ENCODE measurements at places on chromosomes 4 and X.
A peak's percentile ranks its signal among the peaks of the same experiment; 100 is the strongest.

GRCh38 chr4:7118013-7118832 lies 50.4 kb upstream of the GRPEL1 start:
- no peak for DNase-seq

DNA sequence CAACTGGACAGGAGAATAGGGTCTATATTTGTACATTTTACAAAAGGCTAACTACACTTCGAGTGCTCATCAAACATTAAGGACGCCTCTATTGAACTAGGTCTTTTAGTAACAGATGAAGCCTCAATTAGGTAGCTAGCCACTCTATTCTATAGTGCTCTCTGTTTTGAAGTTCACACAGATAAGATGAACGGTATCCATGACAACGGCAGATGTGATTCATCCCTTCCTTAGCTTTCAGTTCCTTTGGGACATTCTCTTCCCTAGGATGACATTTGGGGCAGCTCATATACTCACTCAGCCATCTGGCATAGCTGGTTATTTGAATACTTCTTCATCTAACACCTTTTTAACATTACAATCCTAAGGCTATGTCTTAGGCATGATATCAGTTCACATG lies 62.4 kb upstream of the WDFY3 start:
- DNase-seq = no peak

- peak; percentile 71 for DNase-seq
These were observed 56.6 kb downstream of the GPR143 start for GRCh38 chrX:9708923-9709553.

DNA sequence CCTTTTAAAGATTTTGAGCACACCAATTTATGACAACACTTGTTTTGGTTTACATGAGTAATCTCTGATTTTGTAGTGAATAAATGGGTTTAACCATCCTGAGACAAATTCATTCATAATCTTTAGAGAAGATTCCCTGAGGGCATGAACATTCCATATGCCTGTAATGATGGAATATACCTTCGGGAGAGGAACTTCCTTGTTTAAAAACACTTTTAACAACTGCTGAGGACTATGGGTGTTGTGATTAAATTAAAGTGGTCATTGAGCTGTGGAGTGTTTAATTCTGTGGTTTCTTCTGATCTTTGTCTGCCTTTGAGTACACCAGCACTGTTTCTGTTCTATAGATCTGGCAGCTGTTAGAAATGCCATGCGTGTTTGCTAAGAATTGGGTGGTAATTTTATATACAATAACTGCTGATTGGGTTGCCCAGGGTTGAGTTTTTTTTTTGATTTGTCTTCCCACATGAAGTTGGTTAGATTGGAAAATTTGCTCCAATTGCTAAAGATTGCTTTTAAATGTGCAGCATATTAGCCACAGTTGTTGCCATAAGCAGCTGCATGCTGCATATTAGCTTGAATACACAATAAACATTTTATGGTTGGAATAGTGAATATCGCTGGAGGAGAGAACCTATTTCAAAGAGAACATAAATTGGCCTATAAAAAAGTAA lies 86.8 kb downstream of the DCLK2 start:
- no peak for DNase-seq

DNA sequence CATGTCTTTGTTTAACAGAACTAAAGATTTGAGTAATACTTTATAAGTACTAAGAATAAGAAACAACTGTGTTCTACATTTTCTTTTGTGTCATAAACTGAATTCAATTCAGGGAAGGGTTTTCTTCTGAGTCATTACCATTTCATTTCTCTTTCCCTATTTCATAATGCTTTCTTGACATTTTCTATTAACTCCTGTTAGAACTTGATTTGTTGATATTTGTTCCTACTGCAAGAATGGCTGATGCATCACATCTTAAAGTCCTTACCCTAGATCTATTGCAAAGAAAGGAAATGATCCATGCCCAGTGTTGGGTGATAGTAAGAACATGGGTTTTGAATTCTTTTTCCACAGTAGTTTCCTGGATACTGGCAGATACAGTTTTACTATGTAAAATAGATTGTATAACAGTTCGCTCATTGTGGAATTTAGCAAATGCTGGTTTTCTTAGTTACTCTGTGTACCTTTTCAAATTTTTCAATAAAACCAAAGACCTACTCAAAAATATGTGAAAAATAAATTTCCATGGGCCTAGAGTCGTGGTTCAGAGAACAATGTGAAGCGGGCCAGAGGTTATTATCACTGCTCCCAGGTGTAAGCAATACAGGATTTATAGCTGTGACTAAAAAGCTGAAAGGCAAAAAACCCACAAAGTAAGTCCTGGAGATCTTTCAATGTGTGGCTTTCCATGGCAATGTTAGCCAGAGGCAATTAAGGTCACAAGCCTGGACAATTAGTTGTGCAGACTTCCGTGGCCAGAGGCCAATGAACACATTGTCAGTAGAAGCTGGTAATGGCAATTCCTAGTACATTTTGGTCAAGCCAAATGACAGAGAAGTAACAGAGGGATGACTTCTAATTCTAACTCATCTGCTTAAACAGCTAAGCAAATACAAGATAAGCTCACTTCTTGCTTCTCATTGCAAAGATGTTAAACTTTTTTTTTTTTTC lies 127.3 kb upstream of the FAT4 start:
- DNase-seq = no peak

DNA sequence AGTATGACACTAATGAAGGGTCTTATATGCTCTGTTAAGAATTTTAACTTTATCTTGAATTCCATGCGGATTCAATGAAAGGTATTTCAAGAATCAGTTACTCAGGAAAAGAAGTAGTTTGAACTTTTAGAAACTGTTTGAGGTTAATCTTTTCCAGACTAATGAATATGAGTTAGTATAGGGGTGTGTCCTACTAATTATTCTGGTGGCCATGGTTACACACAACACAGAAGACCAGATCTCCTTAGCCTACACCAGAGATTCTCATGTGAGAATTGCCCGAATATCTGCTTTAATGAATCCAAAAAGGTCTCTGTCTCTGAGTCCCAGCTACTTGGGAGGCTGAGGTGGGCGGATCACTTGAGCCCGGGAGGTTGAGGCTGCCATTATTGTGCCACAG lies 100.4 kb downstream of the MMRN1 start:
- DNase-seq = no peak

DNA sequence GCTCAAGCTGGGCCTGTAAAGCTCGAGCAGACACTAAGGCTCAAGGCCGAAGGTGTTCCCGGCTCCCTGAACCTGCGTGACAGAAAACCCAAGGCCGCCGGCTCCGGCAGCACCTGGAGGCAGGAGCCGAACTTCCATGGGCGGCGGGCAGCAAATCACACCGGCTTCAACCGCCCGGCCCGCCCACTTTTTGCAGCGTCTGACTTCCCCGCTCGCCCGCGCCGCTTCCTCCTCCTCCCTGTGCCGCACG lies 940 bp upstream of the NSD2 start:
- peak; percentile 61 for DNase-seq

GRCh38 chrX:23578079-23578478 lies 89.2 kb upstream of the PRDX4 start:
- DNase-seq = no peak

GRCh38 chrX:151789179-151789800 lies 54.7 kb downstream of the CNGA2 start:
- no peak for DNase-seq

DNA sequence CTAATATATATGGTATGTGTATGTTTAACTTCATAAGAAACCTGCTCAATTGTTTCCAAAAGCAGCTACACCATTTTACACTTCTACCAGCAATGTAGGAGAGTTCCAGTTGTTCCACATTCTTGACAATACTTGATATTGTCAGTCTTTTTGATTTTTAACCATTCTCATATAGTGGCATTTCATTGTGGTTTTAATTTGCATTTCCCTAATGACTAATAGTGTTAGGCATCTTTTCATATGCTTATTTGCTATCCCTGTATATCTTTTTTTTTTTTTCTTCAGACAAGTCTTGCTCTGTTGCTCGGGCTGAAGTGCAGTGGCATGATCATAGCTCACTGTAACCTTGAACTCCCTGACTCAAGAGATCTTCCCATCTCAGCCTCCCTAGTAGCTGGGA lies 58.2 kb upstream of the TRIM2 start:
- no peak for DNase-seq

- DNase-seq = no peak
These were observed 12.6 kb upstream of the GBA3 start for GRCh38 chr4:22680065-22680642.

GRCh38 chr4:31984872-31985271 lies 1264.7 kb downstream of the PCDH7 start:
- DNase-seq = no peak

DNA sequence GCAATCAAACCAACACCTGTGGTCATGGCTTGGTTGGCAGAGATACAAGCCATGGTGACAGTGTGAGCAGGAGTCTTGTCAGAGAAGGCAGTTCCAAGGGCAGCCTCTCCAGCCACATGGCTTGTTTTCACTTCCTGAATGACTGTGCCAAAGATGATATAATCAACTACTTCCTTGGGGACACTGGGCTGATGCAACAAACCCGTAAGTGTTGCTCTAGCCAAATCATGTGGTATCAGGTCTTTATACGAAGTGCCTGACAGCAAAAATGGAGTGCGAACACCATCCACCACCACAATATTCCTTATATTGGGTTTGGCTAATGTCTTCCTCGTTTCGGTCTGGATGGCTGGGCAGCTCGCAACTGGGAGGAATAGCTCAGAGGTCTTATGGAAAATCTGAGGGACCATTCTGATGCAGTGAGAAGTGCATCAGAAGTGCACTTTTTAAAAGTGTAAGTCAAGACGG lies 922.0 kb downstream of the NLGN4X start:
- DNase-seq = no peak

DNA sequence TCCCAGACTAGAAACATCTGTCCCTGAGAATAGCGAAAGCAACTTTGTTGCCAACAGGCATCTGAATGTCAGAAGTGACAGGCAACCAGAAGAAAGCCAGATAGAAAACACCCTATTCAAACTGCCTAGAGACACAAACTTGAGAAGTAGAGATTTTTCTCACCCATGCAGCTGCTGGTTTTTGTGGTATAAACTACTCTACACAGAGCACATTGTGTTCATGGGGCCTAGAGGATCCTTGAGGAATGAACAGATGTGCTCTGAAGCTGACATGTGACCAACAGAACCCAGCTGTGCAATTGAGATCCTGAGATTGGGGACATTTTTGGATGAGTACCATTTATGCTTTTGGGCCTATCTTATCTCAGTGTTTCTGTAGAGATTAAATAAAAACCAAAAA lies 63.6 kb upstream of the NRK start:
- DNase-seq = no peak

DNA sequence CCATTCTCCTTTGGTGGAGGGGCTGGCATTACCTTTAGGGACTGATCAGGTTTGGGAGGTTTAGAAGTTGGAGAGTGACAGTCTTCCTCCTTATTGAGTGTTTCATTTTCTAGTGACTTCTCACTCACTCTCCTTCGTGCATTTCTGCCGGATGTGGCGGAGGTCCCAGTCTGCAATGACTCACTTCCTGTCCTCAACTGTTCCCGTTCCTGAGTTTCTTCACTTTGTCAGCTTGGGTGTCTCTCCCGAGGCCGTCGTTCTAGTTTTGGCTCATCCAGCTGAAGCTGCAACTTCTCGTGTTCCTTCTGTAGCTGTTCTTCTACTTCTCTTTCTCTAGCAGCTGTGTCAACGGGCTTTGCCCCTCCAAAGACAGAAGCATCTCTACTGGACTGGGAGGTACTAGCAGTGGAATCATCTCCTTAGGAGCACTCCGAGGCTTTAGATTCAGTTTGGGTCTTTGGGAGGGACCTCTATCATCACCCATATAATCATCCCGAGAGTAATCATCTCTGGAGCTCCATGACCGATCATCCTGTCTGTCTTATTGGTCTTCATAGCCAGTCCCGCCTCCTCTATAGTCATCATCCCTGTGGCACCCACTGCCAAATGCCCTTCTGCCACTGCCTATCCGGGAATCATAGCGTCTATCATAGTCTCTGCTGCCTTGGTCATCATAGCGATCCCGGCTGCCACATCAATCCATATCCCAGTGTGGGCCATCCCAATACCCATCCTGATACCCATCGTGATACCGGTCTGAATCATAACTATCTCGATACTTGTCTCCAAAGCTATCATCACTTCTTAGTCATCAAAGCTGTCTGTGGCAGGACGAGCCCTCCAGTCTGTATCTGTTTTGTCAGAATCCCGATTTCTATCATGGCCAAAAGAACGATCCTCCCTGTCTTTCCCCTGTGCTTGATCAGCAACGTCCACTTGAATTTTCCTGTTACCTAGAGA lies 35.3 kb upstream of the VSIG4 start:
- no peak for DNase-seq

DNA sequence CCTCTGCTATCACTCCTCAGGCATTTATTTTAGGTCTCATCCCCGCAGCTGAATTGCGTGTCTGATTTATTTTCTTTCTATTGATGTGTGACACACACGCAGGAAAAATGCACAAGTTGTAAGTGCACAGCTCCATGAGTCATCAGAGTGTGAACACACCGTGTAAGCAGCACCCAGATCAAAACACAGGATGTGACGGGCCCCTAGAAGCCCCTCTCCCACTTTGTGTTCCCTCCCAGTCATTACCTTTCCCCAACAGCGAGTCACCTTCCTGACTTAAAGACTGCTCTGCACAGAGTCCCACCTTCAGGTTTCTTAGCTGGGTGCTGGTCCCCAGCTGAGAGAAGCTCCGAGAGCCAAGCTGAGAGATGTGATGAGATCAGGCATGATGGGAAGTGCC lies 436.7 kb downstream of the MID1IP1 start:
- no peak for DNase-seq

DNA sequence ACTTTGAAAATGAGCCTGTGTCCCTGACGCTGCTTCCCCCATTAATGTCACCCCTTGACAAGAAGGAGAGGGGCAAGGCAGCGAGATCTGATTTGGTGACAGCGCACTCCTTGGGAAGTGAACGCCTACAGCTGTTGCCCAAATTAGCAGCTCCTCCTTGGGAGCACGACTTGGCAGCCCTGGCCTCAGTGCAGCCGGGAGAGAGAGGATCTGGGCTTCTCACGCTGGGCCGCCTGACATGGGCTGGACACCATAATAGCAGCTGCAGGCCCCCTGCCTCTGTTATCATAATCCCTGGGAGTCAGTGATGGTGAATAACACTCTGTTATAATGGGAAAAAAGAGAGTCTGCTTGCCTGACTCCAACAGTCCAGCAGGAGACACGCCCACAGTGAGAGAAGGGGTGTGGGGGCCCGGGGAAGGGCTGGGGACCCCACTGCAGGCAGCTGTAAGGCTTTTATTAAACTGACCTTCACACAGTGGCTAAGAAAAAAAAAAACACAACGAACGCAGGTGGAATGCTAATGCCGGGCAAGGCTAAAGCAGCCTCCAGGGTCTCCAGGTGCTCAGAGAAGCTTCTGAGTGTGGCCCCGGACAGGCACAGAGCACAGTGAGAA lies 73.3 kb downstream of the PSAPL1 start:
- peak; percentile 44 for DNase-seq

- no peak for DNase-seq
These were observed 19.5 kb upstream of the PDE6B start for GRCh38 chr4:605702-606425.
